ENCODE measurements at places on chromosomes 5 and 9.

DNA sequence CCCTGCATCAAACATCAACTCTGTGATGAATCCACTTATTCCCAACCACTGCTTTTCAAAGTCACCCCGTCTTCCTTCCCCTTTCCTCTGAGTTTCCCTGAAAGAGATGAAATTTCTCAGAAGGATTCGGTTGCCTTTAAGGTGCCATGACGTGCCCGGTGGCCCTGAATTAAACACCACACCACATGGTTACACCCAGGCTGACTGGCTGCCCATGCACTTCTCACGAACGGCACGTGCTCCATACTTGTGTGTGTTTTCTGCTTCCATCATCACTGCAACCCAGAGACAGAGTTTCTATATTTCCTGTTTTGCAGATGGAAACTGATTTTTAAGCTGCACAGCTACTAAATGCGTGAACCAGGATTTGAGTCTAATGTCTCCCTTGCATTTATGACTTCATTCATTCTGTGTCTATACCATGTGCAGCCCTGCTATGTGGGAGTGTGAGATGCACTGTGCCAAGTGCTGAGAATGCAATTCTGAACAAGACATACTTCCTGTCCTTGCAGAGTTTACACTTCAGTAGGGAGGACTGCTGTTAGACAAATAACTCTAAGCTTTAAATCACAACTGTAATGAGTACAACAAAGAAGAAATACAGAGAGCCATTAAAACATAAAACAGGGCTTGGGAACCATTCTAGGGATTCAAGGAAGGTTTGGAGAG, 162.9 kb downstream of the NXNL2 start:
- DNase-seq = no peak

DNA sequence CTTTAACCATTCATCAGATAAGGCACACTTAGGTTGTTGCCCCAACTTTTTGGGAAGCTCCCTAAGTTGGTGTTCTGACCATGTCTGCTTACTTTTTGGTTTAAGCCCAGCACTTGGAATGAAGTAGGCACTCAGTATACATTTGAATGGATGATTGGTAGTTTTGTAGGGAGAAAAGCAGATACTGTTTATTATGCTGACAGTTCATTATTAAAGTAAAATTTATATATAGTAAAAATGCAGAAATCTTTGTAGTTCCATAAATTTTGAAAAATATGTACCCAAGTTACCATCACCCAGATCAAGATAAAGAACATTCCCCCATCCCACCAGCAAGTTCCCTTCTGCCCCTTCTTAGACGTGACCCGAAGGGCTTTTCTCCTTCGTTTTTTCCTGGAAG, 35.4 kb downstream of the PRKACG start:
- no peak for DNase-seq

GRCh38 chr9:38164659-38165221, 95.7 kb upstream of the SHB start:
- DNase-seq = no peak

DNA sequence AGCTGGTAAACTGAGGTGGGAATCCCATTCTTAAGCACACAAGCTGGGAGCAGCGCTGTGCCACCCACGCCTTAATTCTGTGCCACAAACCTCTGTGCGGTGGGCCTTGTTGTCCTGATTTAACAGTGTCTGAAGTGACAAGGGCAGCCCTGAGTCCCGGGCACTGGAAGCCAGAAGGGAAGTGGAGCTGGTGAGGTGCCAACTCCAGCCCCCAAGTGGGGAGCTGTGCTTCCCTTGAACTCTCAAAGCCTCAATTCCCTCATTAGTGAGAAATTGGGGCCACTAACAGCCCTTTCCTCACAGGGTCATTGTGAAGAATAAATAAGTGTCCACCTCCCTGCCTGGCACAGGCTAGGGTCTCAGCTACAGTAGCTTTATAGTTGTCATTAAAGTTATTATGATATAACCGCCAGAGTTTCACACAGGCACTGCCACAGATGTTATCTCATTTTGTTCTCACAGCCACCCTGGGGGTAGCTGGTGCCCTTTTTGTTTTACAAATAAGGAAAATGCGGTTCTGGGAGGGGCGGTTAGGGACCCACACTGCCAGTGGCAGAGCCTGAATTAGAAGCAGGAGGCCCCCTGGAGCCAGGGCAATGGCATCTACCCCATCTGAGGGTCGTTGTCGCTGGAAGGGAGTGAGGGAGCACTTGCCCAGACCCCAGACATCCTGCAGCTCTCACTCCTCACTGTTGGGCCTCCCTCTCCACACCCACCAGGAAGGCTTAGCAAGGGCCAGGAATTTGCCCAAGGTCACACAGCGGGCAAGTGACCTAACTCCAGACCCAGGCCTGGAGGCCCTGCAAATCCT, 2.1 kb upstream of the TLX3 start:
- peak; percentile 2 for DNase-seq

- no peak for DNase-seq
Observed at GRCh38 chr9:136940526-136941230, 3.9 kb downstream of the FBXW5 start.

GRCh38 chr5:66932457-66932856, 264.1 kb downstream of the CD180 start:
- DNase-seq = no peak

DNA sequence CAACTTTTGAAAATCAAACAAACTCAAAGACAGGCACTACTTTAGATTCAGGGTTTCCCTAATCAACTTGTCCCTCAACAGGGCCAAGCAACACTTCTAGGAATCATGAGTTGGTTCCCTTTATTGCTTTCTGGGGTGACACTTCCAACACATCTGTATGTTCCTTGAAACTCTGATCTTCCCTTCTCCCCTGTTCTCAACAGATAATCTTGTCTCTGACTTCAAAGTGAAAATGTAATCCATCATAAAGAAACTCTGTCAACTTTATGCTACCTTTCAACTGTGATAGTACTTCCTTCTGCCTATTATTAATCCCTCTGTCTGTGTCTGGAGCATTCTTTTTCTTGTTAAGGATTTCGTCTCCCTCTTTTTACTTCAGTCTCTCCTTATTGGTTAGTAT, 250.1 kb upstream of the MEF2C start:
- DNase-seq = no peak

GRCh38 chr5:152405145-152405544, at the start of gene NMUR2:
Gene NMUR2 (minus strand): TSS chr5:152405279. CDS start chr5:152405113, 166 bp downstream.
- DNase-seq = peak; percentile 16

- DNase-seq = no peak
Observed at GRCh38 chr5:169219351-169219750, 81.6 kb downstream of the SLIT3 start.

DNA sequence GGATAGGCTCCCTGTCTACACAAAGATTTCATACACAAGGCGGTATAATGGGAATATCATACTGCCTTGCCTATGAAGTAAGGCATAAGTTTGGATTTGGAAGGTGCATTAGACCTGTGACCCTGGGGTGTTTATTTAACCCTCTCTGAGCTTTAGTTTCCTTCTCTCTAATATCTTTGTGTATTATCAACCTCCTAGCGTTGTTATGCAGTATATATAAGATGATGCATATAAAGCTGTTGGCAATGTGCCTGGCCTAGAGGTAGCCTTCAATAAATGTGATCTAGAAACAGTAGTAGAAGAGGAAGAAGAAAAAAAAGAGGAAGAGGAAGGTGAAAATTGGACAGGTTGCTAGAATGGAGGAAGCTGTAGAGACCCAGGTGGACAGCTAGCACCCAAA, 311.6 kb upstream of the CLINT1 start:
- no peak for DNase-seq

DNA sequence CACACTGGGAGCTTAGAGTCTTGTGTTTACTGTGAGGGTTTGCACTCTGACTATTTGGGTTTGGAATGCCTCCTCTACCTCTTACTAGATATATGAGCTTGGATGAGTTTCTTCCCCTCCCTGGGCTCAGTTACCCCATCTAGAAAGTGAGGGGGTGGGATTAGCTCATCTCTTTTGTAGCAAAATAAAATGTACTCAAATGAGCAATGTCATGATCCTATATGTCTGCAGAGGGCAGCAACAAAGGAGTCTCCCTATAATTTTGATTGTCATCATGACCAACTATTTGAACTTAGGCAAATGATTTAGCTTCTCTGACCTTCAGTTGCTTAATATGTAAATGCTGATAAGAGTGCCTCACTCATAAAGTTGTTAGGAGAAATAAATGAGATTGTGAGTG, 109.0 kb downstream of the DPYSL3 start:
- DNase-seq = no peak

DNA sequence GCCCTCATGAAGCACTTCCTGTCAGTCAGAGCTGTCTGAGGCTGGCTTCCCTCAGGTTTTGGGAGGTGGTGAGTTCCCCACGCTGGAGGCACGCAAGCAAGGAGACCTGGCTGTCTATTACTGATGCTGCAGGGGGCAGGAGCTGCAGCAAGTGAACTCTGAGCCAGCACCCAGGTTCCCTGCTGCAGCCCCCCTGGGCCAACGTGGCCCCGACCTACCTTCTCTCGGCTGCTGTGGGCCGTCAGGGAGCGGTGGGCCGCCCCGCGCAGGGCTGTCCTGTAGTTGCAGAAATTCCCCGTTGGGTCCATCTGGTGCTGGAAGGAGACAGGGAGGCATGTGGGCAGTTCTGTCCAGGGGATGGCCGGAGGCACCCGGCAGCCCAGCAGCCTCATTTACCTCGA, 46.8 kb upstream of the RNF130 start:
- no peak for DNase-seq

DNA sequence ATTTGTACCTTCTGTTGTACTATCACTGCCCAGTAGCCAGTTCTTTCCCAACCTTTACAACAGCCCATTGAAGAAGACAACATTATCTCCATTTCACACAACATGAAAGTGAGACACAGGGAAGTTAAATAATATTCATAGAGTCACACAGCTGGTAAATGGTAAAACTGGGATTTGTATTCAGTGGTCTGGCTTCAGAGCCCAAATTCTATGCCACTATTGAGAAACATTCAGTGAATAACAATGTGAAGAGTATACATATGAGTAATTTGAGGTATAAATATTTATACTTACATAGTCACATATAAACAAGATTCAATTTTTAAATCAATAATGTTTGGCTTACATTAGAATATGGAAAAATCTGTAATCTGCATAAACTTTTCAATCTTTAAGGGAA, 13.8 kb downstream of the SMIM15 start:
- DNase-seq = no peak

DNA sequence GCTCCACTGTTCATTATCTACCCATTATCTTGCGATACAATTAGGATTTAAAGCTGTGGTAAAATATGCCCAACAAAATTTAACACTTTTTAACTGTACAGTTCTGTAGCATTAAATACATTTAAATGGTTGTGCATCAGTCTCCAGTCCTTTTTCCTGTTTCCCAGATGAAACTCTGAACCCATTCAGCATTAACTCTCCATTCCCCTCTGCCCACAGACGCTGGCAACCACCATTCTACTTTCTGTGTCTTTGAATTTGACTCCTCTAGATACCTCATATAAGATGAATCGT, 2.9 kb upstream of the TRIM7 start:
- DNase-seq = no peak

DNA sequence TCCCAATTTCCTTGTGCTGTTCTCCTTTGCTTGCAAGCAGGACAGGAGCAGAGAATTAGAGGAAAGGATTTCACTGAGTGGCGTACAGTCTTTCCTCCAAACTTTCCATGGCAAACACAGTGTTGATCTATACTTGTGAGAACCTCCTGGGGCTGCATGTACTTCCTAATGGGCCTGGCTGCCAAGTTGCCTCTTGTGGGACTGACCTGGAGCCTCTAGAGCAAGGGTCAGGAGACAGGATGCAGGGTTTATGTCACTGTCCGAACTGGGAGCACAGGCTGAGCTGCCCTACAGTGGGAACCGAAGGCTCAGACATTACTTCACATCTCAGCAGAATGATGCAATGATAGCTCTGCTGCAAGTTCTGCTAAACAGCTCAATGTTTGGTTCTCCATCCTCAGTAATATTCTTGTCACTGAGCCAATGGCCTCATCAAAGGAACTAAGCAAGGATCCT, 102.3 kb downstream of the ENC1 start:
- DNase-seq = no peak

DNA sequence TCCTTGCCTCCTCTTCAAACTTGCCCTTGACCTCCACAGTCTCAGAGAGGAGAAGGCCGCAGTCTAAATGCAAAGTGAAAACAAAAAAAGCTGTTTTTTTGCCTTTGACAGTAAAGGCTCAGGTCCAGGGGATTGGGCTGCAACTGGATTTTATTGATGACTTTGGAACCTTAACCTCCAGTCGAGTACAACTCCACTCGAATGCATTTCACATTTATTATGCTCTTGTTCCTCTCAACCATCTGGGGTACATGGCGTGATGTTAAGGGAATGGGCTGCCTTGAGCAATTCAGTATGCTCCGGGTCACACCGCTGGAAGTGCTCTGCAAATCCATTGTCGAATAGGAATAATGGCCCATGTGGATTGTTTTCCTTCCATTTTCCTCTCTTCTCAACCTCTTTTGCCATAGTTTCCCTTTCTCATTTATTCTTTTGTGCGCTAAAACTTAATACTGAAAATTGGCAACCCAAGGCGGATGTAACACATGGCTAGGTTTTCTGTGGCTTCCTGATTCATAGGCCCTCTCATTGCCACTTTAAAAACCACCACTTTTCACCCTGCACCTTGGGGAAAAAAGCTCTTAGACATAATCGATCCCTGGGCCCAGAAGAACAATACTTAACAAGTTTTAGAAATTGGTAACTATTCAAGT, 34.3 kb downstream of the ITK start:
- DNase-seq = no peak

GRCh38 chr9:113932906-113933584, 56.9 kb downstream of the ZNF618 start:
- DNase-seq = no peak

- no peak for DNase-seq
Observed at GRCh38 chr9:114696814-114697544, 15.0 kb upstream of the TEX48 start.

DNA sequence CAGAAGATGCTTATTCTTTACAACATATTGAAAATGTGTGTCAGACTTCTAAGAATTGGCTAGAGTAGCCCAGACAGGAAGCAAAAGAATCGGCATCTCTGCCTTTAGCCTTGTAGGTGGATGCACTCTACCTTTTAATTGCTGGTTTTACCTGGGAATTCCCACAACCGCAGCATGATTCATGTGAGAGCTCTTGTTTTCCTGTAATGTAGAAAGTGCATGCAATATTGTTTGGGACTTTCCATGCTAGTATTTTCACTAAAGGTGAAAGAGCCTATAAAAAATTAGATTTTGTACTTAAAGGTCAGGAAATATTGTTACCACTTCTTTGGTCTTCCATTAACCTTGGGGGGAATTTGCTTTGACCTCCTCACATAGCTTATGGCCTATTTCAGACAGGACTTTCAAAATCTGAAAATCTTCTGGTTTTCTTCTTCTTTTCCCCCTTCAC, 89.8 kb downstream of the NTRK2 start:
- DNase-seq = no peak

- no peak for DNase-seq
Observed at GRCh38 chr9:136024696-136025316, 63.6 kb upstream of the UBAC1 start.

GRCh38 chr9:114945616-114946412, 15.4 kb upstream of the TNFSF8 start:
- no peak for DNase-seq

- DNase-seq = no peak
Observed at GRCh38 chr5:69167493-69167855, 524 bp downstream of the CCNB1 start.

Measured in NCI-H1105 treated with DMSO at 0.1 percent for 48 hours (cell line).